Activated naive CD8-positive, alpha-beta T cell treated with anti-CD3 and anti-CD28 coated beads, Interleukin-2, amount 50 U/mL, for 16 hours (primary cell): ENCODE measurements at places on chromosomes 11 and 22.

GRCh38 chr11:74206746-74207145 is 35.7 kb downstream of the PPME1 start:
- DNase-seq = no peak

DNA sequence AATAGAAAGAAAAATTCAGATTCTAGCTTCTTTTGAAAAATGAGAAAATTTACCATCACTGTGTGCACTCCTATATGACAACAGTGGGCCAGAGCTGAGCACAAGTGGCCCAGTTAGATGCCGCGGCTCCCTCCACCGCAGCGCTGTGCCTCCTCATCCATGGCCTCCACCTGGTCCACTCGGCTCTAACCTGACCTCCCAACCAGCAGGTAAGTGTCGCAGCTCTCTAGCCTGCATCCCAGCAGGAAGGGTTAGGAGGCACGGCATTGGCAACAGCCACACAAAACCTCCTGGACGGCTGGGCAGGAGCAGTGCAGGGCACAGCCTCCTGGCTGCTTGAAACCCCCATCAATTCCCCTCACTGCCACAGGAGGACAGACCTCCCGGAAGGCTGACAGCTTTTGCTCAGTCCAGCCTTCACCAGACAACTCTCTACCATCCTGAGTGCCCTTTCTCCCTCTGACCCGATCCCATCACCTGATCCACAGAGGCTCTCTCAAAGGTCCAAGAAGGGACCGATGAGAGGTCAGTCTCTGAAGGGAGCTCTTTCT is 76.1 kb downstream of the RPL27A start:
- DNase-seq = no peak

DNA sequence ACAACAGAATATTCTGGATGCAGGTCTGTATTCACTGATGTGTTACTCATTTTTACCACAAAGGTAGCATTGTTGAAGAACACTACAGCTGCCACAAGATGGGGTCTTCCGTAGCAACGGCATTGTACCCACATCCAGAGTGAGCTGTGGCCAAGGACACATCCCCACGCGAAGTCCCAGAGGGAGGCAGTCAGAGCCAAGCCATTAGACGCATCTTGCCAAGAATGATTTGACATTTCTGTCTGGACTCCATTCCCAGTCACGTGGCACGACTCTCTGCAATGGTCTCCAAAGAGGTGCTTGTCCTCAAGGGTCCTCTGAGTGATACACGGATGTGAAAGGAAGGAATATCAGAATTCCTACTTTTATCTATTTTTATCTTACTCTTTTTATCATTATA is 15.5 kb downstream of the OPCML start:
- no peak for DNase-seq

DNA sequence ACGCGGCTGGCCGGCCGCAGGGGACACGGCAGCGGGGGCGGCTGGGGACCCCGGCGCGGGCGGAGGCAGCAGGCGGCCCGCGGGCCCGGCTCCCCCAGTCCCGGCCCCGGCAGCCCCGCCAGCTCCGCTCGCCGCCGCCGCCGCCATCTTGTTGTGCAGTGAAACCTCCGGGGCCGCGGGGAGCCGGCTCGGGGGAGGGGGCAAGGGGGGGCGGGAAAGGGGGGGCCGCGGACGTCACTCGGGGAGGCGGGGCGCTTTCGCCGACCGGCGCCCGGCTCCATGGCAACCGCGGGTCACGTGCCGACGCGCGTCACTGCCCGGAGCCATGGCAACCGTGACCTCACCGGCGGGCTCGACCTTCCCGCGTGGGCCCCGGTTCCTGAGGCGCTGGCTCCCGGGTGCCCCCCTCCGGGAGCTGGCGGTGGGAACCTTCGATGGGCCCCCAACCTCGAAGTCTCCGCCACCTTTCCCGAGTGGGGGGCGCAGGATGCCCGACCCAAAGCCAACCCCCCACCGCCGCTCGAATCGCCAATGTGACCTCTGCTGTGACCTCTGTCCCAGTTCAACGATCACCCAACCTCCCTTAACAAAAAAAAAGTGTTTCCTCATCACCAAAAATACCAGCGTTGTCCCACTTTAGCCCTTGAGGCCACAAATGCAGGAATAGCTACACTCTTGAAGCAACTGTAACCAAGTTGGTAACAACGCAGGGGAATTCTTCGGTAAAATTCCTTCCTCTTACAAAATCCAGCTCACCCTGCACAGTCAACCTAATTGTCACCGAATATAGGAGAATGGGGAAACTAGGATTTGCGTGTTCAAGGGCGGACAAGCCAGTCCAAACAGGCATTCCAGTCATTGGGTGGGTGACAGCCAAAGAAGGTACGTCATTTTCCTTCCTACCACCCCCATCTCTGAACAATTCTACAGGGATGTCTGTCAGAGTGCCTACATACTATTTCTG is at the start of gene SIK3:
Gene SIK3, minus strand, starts transcription at position 160 of the 964 bp plus-strand sequence. Its CDS starts 13 bp downstream, at position 147.
- DNase-seq = peak; percentile 82

DNA sequence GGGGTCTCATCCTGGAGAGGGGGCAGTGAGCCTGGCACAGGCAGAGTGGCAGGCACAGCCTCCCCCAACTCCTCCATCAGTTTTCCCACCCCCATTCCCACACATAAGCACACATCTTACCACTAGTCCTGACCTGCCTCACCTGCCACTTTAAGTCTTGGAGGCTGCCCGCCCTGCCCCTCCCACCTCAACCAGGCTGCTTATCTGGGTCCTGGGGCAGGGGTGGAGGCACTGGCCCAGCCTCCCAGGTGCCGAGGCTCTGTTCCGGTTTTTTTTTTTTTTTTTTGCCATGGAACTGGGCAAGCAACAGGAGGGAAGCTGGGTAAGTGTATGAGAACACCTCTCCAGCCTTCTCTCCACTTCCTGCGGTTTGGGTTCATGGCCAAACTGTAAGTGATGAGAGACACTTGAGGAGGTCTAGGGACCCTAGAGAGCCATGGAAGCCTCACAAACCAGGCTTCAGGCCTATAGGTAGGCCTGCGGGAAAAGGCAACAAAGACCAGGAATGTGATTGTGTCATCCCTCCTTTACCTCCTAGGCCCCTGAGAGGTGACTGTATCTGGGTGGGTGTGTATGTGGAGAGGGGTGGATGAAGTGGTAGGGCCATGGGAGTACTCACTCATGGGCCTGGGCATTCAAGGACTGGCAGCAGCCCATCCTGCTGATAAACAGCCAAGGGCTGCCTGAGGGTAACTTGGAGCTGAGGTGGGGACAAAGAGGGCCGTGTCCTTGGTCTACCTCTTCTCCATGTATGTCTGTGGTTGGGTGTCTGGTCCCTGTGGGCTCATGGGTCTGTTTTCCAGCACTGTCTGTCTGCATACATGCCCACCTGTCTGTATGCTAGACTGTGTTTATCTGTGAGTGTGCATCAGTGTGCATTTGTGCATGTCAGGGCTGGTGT is 22.6 kb downstream of the PHLDB1 start:
- no peak for DNase-seq

DNA sequence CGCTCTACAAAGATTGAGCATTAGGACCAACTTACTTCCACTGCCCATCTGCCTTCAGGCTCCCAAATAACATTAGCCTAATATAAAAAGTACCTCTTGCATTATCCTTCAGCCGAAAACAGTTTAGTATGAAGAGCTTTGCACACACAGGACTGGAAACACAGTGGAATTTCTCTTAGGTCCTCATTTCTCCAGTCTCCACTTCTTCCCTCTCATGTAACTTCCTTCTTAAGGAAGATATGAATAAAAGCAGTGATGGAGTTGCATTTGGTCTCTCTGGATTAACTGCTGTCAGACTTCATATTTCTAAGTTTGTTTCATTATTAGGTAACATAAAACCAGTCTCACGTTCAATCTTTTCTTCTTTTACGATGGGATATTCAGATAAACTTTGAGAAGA is 5.6 kb upstream of the MPEG1 start:
- no peak for DNase-seq

- no peak for DNase-seq
Observed at GRCh38 chr11:118200901-118201680, 23.7 kb downstream of the JAML start.

DNA sequence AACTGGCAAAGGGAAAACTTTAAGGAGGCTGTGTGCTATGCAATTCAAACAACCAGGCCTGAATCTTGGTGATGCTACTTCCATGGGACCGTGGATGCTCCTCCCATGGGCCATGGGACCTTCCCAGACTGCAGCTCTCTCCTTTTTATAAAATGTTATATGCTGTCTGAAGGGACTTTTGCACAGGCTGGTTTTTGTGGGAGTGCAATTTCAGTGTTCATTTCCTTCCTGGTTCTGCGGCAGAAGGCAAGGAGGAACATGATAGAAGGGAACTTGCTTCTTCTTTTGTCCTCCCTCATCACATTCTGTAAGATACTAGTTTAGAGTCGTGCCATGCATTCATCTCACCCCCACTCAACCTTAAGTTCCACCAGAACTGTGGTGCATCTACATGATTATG is 68.9 kb downstream of the C11orf58 start:
- no peak for DNase-seq

DNA sequence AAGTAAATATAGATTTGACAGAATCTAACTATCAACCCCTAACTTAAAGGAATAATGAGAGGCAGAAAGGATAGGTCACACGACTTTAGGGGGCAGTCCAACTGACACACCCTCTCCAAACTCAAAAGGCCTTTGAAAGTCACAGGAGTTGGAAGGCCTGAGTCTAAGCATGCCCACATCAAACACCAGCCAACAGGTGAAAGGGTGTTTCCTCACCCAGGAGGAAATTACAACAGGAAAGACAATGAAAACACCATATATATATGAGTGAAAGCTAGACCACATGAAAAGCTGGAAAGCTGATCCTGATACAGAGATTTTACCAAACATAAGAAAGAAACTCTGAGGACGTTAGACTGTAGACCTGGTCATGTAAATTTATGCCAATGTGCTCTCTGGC is 10.5 kb upstream of the DEPDC7 start:
- no peak for DNase-seq

DNA sequence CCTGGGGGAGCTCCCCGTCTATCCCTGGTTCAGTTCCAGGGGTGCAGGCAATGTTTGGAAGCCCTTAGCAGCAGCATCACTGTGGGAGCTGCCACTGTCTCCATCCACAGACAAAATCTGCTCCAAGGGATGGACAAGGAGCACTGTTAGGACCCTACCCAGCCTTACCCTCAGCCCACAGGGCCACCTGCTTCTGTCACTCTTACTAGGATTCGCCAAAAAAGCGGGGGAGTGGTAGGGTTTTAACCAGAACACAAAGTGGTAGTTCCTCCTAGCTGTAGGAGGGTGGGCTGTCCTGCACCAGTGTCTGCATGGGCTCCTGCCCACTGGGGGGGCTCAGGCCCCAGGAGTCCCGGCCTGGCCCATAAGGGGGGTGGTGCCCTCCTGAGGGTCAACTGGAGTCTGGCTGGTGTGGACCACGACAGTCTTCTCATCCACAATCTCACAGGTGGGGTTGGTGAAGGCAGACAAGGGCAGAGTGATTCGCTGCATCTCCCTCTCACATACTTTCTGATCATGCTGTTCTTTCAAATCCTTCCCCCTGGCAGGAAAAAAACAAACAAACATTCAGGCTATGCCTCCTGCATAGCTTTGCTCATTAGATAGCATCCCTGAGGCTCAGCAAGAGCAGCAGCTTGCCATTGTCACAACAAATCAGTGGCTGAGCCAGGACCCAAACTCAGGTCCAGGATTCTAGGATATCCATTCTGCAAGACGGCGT is 9.4 kb downstream of the PIK3IP1 start:
- no peak for DNase-seq

GRCh38 chr11:37967635-37968034 is 1369.6 kb upstream of the RAG2 start:
- DNase-seq = no peak

GRCh38 chr22:49176956-49177355 is 650.7 kb downstream of the BRD1 start:
- DNase-seq = no peak

GRCh38 chr11:76648061-76648460 is 22.5 kb downstream of the LRRC32 start:
- DNase-seq = no peak

- DNase-seq = no peak
Observed at GRCh38 chr11:61811831-61812230, 5.0 kb downstream of the FADS1 start.

GRCh38 chr11:26229981-26230380 is 101.9 kb upstream of the ANO3 start:
- no peak for DNase-seq

GRCh38 chr11:78110351-78110750 is 29.1 kb downstream of the ALG8 start:
- DNase-seq = no peak

DNA sequence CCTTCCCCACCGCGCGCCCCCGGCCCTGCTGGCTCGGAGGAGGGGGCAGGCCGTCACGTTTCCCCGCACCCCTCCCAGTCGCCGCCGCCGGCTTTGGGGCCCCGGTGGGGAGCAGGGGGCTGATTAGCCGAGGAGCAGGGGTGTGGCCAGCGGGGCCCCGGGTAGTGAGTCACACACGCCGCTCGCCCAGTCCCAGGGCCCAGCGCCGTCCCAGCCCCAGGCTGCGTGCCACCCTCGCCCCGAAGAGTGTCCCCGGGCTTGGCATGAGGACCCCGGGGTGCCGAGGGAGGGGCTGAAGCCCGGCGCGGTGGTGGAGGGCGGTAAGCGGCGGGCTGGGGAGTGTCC is 34.4 kb downstream of the PRDM11 start:
- DNase-seq = peak; percentile 22

- DNase-seq = no peak
Observed at GRCh38 chr22:20615021-20615420, 107.6 kb downstream of the MED15 start.

- no peak for DNase-seq
Observed at GRCh38 chr11:12552692-12553091, 121.5 kb upstream of the TEAD1 start.

GRCh38 chr11:104534278-104534677 is 364.0 kb downstream of the CASP12 start:
- no peak for DNase-seq

- no peak for DNase-seq
Observed at GRCh38 chr11:19173004-19173689, 28.6 kb downstream of the CSRP3 start.

DNA sequence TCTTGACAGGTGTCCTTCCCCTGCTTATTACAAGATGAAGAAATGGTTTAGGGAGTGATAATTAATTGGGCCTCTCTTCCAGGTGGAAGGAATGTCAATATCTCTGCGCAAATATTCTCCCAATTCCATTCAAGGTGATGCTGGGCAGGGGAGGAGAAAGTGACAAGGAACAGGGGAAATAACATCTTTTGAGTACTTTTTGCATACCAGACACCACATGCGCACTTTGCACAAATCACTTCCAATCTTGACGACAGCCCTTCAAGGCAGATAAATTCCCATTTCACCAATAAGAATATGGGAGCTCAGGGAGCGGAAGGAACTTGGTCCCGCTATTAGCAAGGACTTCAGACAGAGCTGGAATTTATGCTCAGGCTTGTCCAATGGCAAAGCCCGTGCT is 145.1 kb upstream of the TBCEL start:
- no peak for DNase-seq
